Globus pallidus (tissue), 1 donor: ENCODE measurements at places on chromosomes 6 and 20.

DNA sequence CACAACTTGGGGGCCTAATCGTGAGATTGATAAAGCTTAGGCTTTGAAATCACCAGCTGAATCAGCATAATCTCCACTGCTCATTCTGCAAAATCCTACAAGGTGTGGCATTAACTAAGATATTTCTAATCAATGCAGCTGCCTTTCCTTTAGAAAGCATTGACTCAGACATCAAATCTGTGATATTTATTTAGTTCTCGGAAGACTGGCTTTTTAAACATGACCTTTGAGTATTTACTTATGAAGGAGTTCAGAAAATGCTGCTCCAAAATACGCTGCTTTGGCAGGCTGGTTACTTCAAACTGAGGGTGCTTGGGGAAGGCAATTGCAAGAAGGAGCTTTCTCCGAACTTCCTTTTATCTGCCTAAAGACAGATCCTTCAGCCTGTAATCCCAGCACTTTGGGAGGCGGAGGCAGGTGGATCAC is 23.7 kb upstream of the FUCA2 start:
- DNase-seq: no peak

DNA sequence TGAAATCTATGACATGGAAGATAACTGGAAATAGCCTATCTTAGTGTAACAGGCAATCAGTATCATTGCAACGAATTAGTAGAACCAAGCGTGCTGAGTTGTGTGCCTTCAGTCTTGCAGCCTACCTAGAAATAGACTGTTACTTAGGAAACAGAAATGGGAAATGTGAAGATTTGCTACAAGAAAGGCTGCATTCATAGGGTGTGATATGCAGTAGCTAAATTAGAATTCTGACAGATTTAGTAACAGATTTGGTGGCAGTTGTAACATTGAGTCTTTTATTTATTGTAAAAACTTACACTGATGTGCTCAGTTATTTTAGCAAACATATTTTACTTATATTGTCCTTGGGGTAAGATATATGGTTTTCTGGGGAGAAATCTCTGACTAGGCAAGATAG is 56.2 kb downstream of the MAP7 start:
- DNase-seq: no peak

GRCh38 chr6:79640146-79641111 is 9.3 kb downstream of the SH3BGRL2 start:
- no peak for DNase-seq

- DNase-seq: no peak
These were observed 160.1 kb upstream of the BEND3 start for GRCh38 chr6:107275330-107275865.

DNA sequence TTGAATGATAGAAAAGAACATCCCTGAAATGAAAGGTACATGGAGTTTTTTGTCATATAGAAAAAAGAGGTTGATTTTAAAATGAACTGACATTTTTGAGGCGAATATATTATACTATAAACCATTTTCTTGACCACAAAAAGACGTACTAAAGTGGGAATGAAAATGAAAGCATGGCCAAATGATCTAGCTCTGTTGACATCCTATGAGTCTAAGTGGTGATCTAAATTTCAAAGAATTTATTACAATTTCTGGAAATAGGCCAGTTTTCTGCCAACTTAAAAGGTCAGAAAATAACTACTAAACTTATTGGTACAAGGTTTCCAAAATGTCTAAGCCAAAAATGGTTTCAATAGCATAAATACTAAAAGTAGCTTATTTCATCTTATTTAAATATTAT is 536.8 kb downstream of the EYS start:
- no peak for DNase-seq

- no peak for DNase-seq
These were observed 164.5 kb downstream of the ERMARD start for GRCh38 chr6:169915769-169916550.

- DNase-seq: no peak
These were observed 88.1 kb upstream of the ZFP64 start for GRCh38 chr20:52279706-52280105.

DNA sequence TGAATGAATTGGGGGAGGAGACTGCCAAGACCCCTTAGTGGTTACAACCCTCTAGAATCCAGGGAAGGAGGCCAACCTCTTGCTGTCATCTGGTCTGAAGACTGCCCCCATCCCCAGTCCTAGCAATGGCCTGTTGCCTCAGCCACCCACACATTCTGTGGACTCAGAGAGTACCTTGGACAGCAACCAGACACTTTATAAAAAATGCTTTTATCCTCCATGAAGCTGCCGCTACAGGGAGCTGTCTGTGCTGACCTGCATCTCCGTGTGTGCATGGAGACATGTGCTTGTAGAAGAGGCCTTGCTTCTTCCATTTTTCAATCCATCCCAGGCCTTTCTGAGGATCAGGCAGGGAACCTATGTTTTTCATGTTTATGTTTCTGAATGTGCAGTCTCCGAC is 15.2 kb downstream of the CDH22 start:
- no peak for DNase-seq

- DNase-seq: no peak
These were observed 121.7 kb upstream of the TMEM181 start for GRCh38 chr6:158438226-158438625.
